ENCODE measurements at places on chromosomes 3 and 15.

DNA sequence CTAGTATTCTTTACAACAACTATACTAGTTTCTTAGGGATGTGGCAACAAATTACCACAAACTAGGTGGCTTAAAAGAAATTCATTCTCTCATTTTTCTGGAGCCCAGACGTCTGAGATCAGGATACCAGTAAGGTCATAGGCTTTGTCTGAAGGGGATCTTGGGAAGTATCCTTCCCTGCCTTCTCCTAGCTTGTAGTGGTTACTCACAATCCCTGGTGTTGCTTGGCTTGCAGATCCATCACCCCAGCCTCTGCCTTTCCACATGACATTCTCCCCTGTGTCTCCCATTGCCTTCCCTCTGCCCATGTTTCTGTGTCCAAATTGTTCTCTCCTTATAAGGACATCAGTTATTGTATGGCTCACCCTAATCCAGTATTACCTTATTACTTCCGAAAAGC lies 24.3 kb upstream of the CLDN1 start:
- no peak for DNase-seq

DNA sequence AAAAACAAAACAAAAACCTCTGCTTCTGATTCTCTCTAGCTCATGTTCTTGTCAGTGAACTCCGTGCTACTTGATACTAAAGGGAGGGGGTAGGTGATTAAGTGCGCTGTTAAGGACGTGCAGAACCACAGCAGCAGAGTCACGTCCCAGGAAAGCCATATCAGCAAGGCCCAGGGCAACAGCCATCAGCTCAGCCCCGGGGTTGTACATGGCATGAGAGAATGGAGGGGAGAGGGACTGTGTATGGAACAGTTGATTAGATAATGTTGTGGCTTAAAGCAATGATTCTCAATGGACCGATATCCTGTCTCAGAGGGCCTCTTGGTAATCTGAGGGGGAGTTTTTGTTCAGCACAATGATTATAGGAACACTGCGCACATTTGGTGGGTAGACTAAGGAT lies 27.6 kb downstream of the C2CD4A start:
- DNase-seq = no peak

- DNase-seq = no peak
Observed at GRCh38 chr15:52020221-52021085, 1.4 kb downstream of the MAPK6 start.

DNA sequence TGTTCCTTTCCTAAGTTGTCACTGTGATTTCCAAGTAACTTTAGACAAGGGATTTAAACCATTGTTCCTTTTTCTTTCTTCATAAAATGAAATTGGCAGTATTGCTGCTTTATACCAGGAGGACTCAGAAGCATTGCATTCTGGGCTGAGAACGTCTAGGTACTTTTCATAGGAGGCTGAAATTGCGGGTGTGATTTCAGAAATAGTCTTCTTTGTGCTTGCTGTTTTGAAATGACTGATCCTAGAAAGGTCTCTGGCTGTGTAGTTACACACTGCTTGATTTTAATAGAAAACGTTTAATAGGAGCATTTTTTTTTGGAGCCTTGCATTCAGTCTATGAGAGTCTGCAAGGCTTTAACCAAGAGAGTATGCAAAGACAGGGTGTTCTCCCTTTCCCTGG lies 56.3 kb downstream of the PPM1L start:
- DNase-seq = no peak

GRCh38 chr3:114464548-114464947 lies 170.7 kb downstream of the TIGIT start:
- no peak for DNase-seq

- DNase-seq = no peak
Observed at GRCh38 chr3:76735152-76735551, 304.7 kb upstream of the ROBO2 start.
